ENCODE measurements at places on chromosomes 5 and 9.
A peak's percentile ranks its signal among the peaks of the same experiment; 100 is the strongest.

GRCh38 chr5:6826756-6827155, 113.5 kb downstream of the TENT4A start:
- DNase-seq, result no peak

DNA sequence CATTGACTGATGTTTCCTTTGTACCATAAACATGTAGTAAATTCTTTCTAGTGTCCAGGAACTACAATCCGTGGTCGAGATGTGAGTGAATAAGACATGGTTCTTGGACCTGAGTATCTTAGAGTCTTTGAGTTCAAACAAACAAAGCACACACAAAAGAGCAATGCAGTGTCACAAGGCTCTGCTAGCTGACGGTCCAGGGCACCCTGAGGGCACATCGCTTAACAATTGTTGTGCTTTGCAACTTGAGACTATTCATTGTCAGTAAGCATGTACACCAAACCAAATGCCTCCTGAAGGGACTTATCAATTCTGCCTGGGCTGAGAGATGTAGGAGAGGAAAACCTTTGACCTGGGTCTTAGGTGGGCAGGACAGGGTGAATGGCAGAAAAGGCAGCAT, 84.8 kb downstream of the CAMK4 start:
- no peak for DNase-seq

GRCh38 chr9:132947756-132948155, 3.3 kb upstream of the TSC1 start:
- no peak for DNase-seq

- peak; percentile 46 for DNase-seq
Observed at GRCh38 chr9:129626079-129626624, at the start of gene NTMT1. TSS of gene NTMT1 (plus strand) at chr9:129626163. CDS start at chr9:129632704, 6,541 bp downstream.

- no peak for DNase-seq
Observed at GRCh38 chr9:78777747-78778146, 480.8 kb downstream of the PSAT1 start.

Data from NCI-H2029 treated with DMSO at 0.1 percent for 48 hours (cell line).